ENCODE measurements at places on chromosomes 16 and 17. TPM values are rescaled to one million over a fixed set of nuclear protein-coding genes. Genes with fewer than 3 reads are reported as not detected.

DNA sequence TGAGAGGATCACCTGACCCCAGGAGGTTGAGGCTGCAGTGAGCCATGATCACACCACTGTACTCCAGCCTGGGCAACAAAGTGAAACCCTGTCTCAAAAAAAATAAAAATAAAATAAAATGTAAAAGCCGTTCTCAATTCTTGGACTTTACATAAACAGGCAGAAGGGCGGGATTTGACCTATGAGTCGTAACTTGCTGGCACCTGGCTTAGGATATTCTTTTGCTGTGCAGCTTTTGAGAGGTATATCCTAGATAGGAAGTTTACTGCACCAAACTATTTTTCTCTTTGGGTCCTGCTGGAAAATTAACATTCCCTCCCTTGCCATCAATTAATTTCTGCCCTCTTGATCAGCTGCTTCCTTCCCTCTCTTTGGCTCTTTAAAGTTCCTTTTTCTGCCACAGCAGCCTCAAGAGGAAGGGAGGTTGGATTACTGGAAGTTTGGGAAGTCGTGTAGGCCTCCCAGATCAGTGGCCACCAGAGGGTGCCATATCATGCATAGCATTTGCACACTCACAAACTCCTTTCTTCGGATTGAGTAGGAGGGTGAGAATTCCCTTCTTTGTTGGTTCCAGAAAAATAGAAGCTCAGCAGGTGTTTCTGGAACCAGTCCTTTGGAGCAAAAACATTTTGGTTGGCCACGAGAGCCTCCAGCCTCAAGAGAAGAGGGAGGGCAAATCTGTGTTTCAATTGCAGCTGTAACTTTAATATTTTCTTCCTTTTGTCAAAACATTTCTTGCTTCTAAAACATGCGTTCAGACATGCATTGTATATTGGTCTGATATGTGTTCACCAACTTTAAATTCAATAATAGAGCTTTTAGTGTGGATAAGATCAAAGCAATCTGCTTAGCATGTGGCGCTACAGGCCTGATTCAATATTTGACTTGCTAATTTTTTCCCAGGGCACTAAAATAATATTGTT lies 147.3 kb downstream of the CCDC182 start:
- DNase-seq, result peak; percentile 90

DNA sequence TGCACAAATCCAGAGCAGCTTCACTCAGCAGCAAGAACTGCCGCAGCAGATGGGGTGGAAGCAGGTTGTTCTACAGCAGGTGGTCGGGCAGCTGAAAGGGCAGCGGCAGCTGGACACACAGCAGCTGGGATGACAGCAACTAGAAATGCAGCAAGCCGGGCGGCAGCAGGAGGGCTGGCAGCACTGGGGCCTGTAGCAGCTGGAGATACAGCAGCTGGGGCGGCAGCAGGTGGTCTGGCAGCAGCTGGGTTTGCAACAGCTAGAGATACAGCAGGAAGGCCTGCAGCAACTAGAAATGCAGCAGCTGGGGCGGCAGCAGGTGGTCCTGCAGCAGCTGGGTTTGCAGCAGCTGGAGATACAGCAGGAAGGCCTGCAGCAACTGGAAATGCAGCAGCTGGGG lies 460 bp downstream of the KRTAP4-3 start:
- no peak for DNase-seq

DNA sequence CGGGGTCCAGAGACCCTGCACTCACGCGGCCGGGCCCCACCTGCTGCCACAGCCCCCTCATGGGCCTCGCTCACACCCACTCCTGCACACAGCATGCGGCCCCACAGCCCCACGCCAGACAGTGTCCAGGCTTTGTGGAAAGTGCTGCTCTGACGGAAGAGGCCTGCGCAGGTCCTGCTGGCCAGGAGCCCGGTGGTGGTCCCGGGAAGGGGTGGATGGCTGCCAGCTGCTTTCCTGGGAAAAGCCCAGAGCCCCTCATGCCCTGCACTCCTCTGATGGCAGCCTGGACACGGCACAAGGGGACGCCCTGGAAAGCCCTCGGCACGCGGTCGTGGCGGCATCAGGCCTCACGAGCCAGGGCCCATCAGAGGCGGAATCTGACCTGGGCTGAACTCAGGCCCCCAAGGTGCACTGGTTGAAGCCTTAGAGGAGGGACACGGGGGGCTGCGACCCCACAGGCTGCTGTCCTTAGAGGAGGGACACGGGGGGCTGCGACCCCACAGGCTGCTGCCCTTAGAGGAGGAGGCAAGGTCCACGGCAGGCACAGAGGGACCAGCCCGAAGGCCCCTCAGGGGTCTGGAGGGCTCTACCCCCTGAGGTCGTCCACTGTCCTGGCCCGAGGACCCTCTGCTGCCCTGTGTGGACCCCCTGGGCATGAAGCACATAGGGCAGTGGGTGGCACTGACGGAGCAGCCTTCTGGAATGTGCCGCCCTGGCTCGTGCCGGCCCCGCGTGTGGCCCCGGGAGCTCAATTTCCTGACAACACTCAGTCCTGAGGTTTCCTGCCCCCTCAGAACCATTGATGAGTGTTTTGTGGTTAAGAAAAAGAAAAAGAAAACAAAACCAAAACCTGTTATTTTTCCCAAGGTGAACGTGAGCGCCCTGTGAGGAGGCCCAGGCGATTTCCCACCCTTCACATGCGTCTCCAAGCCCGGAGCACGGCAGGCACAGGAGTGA lies 22.1 kb downstream of the SOX8 start:
- no peak for DNase-seq

The GRAP gene
- 4.0 TPM for total RNA-seq

DNA sequence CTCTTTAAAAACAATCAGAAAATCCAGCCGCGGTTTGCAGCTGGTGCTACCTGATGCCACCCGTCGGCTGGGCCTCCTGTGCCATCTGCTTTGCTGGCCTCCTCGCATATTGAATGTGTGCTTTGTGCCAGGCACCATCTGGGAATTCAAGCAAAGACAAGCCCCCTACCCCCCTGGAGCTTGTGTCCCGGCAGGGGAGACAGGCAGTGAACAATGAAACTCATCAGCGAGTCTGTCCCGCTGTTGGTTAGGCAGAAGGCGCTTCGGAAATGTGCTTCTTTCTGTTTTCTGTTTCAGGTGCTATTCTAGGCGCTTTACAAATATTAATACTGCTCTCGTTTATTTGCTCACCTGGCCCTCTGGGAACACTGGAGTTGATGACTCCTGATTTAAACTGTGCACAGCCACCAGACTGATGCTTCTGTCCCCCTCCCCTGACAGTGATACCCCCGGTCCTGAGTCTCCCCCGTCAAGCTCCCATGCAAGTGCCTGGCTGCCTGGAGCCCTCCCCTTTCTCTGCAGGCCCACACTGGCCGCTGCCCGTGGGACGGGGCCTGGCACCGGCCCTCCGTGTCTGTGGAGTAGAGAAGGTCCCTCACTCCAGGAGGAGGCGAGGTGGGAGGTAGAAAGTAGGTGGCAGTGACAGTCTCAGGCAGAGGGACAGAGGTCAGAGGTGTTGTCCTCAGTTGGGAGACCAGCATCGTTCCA lies 126.1 kb upstream of the PLCG2 start:
- no peak for DNase-seq

GRCh38 chr17:35377068-35377467 lies 3.6 kb upstream of the SLFN11 start:
- no peak for DNase-seq

DNA sequence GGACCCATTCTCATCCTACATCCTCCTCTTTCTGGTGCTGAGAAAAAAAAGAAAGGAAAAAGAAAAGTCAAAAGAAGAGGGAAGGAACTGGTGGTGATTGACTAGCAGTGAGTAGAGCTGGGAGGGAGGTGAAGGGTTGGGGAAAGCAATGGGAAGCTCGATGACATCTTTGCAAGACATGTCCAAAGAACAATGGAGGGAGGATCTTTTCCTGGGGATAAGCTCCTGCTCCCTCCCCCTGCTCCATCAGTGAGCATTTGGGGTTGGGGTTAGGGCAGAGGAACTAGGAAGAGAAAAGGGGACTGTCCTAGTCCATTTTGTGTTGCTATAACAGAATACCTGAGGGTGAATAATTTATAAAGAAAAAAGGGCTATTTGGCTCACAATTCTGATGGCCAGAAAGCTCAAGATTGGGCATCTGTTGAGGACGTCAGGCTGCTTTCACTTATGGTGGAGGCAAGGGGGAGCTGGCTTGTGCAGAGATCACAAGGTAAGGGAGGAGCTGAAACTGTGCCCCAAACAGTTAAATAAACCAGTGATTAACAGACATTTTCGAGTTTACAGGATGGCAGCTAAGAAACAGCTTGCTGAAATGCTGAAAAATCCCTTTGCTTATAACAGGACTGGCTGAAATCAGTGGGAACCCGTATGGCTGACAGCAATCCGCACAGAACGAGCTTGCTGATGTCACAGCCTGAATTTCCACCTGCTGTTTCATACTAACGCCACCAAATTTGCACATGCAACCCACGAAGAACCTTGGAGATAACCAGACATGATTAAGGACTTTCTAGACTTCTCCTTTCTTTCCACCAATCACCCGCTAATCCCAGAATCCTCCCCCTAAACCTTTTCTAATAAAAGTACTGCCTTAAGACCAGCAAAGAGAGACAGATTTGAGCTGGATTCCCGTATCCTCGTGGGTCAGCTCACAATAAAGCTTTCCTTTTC lies 1.6 kb upstream of the ODF4 start:
- DNase-seq, result no peak

The CCDC200 gene
- not detected for total RNA-seq

DNA sequence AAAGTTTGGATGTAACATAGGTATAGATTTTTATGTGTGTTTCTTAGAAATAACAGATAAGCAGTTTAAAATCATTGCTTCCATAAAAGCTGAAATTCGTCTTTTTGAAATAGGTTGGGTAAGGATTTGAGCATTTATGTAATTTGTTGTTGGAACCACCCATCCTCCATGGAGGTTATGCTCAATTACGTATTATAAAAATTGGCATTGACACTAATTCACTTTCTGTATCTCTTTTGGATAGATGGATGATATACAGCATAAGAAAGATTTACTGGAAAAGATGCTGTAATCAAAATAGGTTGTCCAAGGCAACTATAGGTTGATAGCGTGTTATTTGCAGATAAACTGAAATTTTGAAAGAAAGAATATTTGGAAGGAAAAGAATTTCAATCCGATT lies 105.5 kb downstream of the PRKCA start:
- DNase-seq, result no peak

The CLDN6 gene
- total RNA-seq, result not detected

The GNAO1 gene
- total RNA-seq, result 96.7 TPM

DNA sequence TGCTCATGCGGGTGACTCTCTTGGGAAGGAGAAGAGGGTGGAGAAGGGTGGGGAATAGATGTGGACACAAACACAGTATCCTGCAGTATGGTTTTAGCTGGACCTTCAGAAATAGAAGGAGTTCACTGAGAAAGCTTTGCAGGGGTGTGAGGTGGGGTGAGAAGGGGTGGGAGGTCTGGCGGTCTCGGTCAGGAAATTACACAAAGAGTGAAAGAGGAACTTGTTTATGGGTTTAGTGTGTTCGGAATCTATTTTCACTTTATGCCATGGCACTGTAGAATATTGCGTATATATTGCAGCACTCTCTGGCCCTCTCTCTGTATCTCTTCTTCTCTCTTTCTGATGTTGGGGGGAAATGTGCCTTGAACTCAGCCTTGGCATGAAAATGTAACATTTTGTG lies 148.2 kb upstream of the GOT2 start:
- no peak for DNase-seq

- no peak for DNase-seq
Measured at GRCh38 chr16:67384778-67385510, 8.4 kb downstream of the TPPP3 start.

DNA sequence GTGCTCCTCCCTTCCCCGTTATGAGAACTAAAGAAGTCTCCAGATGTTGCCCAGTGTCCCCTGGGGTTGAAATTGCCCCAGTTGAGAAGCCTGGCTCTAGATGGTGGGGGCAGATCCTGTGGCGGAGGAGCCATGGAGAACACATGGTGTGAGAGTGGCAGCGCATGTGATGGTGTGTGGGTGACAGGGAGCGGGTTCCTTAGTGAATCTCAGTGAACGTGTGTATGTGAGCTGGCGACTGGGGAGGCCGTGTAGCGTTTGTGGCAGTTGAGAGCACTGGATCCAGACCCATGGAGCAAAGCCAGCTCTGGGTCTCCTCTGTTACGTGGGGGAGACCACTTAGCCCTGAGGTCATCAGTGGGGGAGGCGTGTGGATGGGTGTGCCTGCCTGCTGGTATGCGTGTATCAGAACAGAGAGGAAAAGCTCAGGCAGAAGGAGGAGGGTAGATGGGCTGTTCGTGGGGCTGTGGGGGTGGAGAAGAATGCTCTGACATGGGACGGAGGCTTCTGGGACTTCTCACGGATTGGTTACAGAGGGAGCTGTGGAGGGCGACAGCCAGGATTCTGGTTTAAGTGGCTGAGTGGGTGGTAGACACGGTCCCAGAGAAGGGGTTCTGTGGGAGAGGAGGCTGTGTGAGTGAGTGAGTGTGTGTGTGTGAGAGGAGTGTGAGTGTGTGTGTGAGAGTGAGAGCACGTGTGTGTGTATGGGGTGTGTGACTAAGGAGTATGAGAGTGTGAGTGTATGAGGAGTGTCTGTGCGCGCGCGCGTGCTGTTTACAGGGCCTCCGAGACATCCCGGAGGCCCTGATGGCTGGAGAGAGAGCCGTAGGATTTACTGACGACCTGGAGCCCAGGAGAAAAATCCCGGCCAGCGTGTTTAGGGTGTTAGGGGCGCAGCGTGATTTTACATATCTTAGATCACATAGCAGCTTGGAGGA lies 193.8 kb downstream of the SNX29 start:
- DNase-seq, result no peak

The DNAH9 gene
- not detected for total RNA-seq

The VTN gene
- 3.8 TPM for total RNA-seq

GRCh38 chr17:12046786-12047185 lies 26.1 kb downstream of the MAP2K4 start:
- no peak for DNase-seq

- DNase-seq, result no peak
Measured at GRCh38 chr16:88045820-88046303, 94.6 kb downstream of the BANP start.

- peak; percentile 79 for DNase-seq
Measured at GRCh38 chr16:49700251-49701064, 155.5 kb downstream of the ZNF423 start.

The CD300LB gene
- total RNA-seq, result 0.09 TPM

- DNase-seq, result no peak
Measured at GRCh38 chr17:33583518-33584417, 290.7 kb upstream of the ASIC2 start.

DNA sequence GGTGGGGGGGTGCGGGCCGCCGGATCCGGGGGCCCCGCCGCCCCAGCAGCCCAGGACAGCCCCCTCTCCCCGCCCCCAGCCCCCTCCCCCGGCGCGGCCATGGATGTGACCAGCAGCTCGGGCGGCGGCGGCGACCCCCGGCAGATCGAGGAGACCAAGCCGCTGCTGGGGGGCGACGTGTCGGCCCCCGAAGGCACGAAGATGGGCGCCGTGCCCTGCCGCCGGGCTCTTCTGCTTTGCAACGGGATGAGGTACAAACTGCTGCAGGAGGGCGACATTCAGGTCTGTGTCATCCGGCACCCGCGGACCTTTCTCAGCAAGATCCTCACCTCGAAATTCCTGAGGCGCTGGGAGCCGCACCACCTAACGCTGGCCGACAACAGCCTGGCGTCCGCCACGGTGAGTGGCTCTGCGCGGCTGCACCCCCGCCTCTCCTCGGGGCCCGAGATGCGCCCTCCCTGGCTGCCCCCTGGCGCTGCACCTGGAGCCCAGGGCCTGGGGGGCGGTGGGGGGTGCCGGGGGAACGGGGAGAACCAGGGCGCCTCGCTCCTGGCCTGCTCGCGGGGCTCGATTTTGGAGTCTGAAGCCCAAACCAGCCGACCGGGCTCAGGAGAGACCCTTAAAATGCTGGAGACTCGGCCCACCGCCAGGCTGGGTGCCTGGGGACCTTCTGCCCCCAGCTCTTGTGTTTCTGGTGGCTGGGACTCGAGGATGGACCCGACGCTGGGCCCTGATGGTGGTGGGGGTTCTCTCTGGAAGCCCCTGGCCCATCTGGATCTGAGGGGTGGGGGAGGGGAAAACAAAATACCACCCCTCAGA lies 744 bp downstream of the CMIP start:
- peak; percentile 72 for DNase-seq

The CEP112 gene
- total RNA-seq, result 23.1 TPM
